ENCODE measurements at places on chromosomes 2 and 18.

GRCh38 chr2:101473911-101474701, 806 bp downstream of the RFX8 start:
- no peak for DNase-seq

DNA sequence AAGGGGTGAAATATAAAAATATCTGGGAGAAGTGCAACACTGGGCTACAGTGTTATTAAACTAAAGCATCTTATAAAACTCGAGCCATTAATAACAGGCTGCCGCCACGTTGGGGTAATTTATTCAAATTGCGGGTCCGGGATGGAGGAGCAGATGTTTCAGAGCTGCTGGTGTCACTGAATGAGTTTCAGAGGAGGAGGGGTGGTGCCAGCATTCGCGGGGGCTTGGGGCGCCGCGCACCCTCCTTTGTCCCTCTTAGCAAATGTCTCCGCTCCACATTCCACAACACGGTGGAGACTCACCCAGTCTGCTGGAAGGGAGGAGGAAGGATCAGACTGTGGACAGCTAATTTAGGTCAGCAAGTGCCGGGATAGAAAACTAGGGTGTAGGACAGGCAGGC, 260.5 kb downstream of the CELF4 start:
- no peak for DNase-seq

DNA sequence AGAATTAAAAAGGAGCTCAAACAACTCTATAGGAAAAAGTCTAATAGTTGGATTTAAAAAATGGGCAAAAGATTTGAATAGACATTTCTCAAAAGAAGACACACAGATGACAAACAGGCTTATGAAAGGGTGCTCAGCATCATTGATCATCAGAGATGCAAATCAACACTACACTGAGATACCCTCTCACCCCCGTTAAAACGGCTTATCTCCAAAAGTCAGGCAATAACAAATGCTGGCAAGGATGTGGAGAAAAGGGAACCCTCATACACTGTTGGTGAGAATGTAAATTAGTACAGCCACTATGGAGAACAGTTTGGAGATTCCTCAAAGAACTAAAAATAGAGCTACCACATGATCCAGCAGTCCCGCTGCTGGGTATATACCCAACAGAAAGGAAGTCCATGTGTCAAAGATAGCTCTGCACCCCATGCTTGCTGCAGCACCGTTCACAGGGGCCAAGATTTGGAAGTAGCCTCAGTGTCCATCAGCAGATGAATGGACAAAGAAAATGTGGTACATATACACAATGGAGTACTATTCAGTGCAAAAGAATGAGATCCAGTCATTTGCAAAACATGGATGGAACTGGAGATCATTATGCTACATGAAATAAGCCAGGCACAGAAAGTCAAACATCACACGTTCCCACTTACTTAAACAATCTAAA, 46.7 kb upstream of the B3GNT7 start:
- DNase-seq, result no peak

- no peak for DNase-seq
These were observed 602.8 kb downstream of the EPHA4 start for GRCh38 chr2:220969348-220969747.

DNA sequence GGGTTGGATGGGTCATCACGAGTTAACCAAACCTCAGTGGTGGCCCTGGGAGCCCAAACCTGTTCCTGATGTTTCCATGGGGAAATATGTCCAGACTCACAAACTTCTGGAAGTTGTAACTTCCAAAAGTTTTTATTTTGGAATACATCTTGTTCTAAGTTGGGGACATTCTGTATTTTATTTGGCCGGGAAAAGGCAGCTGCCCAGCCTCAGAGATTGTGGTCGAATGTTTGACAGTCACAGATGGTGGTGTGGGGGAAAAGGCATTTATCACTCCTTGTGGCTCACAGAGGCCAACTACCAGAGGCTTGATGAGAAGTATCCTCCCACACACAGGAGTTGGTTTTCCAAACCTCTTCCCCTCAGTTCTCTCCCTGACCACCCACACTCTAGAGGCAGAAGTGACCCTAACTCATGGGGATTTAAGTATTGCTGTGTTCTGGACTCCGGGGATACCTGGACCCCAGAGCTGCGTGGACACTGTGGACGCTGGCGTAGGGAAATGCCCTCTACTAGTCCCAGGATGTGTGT, 124.7 kb upstream of the PPP1CB start:
- DNase-seq, result no peak

DNA sequence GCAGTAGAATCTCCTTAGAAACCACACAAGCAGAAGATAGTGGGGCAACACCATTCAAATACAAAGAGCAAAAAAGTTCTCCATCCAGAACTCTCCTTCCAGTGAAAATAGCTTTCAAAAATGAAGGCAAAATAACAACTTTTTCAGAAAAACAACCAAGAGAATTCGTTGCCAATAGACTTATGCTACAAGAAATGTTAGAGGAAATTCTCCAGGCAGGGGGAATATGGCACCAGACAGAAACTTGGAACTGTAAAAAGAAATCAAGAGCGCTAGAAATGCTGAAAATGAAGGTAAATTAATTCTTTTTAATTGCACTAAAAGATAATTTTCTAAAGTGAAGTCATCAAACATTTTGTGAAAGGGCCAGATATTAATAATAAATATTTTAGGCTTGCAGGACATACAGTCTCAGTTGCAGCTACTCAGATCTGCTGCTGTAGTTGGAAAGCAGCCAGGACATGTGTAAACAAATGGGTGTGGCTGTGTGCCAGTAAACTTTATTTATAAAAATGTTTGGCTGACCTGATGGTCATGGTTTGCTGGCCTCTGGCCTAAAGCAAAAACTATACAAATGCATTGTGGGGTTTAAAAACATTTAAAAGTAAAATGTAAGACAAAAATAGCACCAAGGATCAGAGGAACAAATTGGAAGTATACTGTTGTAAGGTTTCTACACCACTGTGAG, 73.7 kb upstream of the TGFA start:
- no peak for DNase-seq

GRCh38 chr2:84832772-84833461, 48.0 kb downstream of the TRABD2A start:
- no peak for DNase-seq

DNA sequence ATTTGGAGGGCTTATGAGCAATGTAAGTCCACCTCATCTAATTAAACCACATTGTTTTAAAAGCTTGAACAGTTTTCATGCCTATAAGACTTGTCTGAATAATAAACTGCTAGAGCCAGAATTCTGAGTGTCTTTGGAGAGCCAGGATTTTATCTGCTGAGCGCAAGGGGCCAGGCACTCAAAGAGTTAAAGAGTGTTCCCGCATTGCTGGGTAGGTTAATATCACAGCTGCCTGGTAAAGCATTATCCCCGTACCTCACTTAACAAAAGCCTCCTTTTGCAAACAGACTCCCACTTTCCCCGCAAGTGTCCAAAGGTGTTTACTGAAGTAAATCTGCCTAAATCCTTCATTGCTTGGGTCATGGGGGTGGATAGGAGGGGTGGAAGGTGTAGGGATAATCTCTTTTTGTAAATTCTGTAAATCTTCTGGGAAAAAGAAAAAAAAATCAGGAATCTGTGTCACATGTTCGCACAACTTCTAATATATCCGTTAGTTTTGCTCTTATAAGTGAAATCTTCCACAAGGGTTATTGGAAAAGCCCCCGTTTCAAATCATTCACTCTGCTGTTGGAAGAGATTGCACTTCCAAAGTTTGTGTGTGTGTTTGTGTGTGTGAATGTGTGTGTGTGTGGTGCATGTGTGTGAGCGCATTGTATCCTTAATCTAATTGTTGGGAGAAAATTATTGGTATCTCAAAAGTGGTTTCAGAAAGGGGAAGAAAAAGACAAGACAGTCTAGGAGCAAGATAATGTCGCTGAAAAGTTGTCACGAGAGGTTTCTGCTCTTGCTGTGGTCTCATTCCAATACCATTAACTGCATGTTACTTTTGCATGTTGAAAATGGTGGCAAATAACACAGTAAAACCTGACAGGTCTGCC, 10.7 kb downstream of the ZEB2 start:
- no peak for DNase-seq

DNA sequence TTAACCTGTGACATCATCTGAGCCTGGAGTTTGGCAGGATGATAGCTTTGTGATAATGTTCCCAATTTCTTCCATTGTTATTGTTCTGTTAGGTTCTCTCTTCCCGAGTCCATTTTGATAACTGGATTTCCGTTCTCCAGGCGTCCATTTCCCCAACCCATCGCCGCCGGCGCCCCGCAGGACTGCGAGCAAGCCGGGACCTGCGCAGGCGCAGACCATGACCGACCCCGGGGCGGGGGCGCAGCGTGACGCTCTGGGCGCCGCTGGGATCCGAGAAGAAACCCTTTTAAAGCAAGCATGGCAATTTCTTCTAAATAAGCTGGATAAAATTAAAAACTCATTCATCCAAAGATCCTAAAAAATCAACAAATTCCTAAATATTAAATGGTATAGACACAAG, at the start of gene SLC25A52:
SLC25A52 (minus strand) TSS at position 186 of the 400 bp plus-strand sequence. CDS start 219 bp downstream, outside the sequence.
- no peak for DNase-seq

- DNase-seq, result no peak
These were observed 133.5 kb downstream of the SOX11 start for GRCh38 chr2:5825686-5826085.

- DNase-seq, result no peak
These were observed 130.1 kb downstream of the MAP2 start for GRCh38 chr2:209553913-209554312.

GRCh38 chr2:199404841-199405240, 52.9 kb downstream of the SATB2 start:
- no peak for DNase-seq

DNA sequence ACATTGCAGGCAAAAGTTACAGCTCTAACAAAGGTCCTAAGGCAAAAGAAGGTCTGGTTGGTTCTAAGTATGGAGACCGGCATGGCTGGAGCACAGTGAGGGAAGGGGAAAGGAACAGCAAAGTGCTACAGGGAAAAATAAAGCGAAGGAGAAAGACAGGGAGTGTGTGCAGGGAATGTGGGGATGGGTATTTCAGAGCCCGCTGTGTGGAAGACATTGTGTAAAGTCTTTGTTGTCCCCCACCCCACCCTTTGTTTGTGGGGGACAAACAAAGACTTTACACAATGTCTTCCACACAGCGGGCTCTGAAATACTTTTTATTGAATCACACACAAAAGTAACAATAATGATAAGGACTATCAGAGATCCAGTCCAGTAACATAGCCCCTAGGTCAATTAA, 28.9 kb upstream of the C2orf15 start:
- no peak for DNase-seq

DNA sequence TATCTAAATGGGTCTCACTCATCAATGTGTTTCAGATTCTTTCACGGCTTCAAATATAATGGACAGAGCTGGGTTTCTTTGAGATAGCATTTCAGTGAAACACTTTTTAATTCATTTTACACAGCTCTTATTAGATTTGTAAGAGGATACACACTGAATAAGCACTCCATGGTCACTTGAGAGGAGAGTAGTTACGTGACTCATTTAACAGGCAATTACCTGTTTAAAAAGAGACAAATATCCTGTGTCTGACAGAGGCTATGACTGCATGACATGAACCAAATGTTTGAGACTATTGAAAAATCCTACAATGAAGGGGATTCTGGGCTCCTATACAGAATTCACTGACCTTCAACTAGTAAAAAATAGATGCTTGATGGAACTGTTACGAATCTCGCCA, 786.9 kb downstream of the EPHA4 start:
- no peak for DNase-seq

DNA sequence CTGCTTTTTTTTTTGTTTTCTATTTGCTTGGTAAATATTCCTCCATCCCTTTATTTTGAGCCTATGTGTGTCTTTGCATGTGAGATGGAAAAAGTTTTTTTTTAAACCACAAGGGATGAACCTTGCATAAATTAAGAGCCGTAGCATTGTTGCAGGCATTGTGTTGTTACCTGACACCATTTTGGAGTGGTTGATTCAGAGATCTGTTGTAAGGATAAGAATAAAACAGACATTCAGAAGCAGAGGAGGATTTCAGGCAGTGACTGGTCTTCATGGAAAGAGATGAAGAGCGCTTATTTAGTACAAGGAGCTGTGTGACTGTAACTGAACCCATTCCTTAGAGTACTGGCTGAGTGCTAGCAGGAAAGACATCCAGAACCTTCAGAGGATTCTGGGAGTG, 101.2 kb downstream of the LTBP1 start:
- DNase-seq, result no peak

DNA sequence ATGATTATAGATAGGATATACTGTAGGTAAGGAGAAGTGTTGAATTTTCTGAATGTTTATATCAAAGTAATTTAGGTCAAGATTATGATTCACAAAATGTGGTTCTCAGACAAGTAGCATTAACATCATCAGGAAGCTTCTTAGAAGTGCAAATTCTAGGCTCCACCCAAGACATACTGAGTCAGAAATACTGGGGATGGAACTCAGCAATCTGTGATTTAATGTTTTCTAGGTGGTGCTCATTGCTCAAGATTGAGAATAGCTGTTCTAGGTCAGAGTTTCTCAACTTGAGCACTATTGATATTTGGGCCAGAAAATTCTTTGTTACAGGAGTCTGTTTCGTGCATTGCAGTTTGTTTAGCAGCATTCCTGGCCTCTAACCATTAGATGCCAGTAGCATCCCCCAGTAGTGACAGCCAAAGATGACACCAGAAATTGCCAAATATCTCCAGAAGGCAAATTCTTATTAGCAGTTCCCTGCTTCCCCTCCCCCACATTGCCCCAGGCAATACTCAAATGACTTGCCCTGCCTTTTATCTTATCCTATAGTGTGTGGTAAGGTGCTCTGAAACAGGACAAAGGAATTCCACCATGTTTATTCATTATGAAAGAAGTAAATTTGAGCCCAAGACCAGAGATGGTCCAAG, 1001.2 kb downstream of the DPP10 start:
- DNase-seq, result no peak

DNA sequence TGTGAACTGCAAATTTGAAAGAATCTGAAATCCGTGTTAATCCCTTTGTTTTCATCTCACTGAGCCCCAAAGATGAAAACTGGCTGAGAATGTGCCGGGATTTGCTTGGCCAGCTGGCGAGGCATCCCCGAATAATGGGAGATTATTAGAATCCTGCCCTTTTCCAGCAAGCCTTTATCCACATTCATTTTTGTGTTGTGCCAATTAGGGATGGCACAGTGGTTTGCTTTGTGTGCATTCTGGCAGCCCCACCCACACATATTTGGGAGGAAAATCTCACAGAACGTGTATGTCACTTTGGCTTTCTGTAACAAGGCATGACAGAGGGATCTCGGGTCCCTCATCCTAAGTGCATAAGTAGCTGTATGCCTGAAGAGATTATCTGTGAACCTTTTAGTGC, 405.8 kb upstream of the FAM98A start:
- DNase-seq, result no peak

- DNase-seq, result no peak
These were observed 753.8 kb downstream of the PLCL1 start for GRCh38 chr2:198558176-198558575.

GRCh38 chr2:181552808-181553207, 95.6 kb downstream of the ITGA4 start:
- DNase-seq, result no peak

- DNase-seq, result peak; percentile 38
These were observed 144.3 kb upstream of the SMAD7 start for GRCh38 chr18:49094979-49095632.

DNA sequence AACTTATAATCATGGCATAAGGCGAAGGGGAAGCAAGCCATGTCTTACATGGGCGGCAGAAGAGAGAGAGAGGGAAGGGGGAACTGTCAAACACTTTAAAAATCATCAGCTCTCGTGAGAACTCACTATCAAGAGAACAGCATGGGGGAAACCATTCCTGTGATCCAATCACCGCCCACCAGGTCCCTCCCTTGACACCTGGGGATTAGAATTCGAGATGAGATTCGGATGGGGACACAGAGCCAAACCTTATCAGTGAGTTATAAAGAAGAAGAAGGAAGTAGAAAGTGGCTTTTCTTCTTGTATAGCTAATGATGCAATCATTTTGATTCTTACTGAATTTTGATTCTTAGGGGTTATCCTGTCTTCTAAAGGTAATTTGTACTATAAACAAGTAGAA, 51.4 kb downstream of the SMCHD1 start:
- no peak for DNase-seq

All from Caki2 (cell line).